Endodermal cell (in vitro differentiated cells): ENCODE measurements at places on chromosomes 12 and 14.

DNA sequence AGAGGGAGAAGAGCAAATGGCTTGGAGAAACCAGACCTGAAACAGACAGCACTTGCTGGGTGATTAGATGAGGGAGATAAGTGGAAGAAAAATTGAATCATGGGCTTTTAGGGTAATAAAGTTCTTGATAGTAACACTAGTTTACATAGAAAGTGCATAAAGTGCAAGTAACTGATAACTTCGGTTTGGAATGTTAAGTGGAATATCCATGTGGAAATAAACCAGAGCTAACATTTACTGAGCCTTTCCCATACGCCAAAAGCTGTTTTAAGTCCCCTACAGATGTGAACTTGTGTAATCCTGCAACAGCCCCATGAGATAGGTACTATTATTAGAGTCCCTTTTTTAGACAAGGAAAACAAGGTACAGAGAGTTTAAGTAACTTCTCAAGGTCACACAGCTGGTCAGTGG lies 77.1 kb upstream of the NUDT4 start:
- DNase-seq, result no peak

GRCh38 chr12:106239241-106239950 lies 8.4 kb downstream of the CKAP4 start:
- peak; percentile 44 for DNase-seq

DNA sequence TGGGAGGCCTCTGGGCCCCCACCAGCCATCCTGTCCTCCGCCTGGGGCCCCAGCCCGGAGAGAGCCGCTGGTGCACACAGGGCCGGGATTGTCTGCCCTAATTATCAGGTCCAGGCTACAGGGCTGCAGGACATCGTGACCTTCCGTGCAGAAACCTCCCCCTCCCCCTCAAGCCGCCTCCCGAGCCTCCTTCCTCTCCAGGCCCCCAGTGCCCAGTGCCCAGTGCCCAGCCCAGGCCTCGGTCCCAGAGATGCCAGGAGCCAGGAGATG lies 729 bp upstream of the GAPDH start:
- no peak for DNase-seq

DNA sequence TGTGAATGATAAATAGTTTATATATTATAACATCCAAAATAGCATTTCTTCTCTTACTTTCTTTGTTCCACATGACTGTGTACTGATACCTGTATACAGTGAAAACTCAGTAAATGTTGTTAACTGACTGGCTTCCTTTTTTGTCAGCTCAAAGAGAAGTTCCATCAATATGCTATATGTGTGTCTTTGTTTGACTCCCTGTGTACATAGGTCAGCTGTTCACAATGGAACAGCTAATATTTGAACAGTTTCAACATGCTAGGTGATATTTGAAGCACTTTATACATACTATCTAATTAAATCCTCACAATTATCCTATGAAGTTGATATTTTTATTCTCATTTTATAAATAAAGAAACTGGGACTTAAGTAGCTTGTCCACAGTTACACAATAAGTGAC lies 15.3 kb upstream of the KICS2 start:
- DNase-seq, result no peak

GRCh38 chr12:56715798-56716197 lies 9.3 kb downstream of the NACA start:
- DNase-seq, result no peak
